Activated CD4-positive, alpha-beta T cell treated with anti-CD3 and anti-CD28 coated beads for 1 hour (primary cell): ENCODE measurements at places on chromosomes 11 and 22.

DNA sequence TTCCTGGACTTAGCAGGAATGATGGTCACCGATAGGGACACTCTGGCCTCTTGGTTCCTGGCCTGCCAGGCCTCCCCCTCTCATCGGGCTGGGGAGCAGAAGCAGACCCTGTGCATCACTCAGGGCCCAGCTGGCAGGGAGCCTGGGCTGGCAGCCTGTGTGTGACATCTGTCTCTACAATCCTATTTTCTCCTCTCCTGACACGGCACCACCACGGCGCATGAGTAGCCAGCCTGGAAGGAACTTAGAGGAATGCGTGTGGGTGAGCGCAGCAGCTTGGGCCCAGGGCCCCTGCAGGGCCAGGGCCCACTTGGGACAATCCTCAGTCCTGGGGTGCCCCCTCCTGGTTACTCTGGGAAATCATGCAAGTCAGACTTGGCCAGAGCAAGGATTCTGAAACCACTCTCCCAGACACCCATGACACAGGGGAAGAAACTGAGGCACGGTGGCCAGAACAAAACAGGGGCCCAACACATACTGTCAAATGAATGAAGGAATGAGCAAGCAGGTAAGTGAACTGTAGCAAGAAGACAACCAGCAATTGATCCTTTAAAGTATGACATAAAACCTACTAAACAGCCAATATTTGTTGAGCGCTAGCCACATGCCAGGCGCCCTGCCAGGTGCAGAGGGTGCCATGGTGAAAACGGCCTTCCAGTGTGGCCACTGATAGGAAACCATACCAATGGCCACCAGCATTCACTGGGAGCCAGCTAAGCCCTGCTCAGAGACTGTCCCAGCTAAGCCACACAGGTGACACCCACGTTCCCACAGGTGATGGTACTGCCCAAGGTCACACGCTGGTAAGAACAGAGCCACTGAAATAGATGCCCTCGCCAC, 13.3 kb downstream of the RSPH14 start:
- peak; percentile 60 for DNase-seq

DNA sequence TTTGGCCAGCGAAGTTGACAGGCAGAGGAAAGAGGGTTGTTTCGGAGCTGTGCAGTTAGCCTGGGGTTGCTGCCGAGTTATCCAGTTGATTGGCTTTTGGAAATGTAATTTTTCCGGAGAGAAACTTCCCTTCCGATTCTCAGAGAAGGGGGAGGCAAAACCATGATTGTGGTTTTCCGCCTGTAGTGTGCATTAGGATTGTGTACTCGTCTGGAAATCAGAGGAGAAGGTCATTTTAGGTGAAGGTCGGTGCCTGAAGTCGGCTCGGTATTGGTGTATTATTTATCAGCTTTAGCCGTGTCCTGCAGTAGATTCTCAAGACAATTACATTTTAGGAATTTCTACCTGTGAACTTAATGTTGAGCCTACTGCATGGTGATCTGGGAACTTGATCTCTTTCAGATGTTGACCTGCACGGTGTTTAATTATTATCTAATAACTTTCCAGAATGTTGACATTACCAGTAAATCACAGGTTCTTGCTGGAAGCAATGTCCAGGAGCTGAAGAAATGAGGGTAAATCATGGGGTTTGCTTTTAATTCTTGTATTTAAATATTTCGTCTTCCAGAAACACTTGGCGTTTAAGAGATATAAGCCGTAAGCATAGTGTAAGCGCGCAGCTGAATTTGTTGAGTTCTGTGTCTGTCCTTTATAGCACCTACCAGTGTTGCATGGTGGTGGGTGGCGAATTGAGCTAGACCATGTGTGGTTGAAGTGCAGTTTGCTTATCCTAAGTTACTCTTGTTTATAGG, 1.3 kb downstream of the ARHGEF12 start:
- no peak for DNase-seq

DNA sequence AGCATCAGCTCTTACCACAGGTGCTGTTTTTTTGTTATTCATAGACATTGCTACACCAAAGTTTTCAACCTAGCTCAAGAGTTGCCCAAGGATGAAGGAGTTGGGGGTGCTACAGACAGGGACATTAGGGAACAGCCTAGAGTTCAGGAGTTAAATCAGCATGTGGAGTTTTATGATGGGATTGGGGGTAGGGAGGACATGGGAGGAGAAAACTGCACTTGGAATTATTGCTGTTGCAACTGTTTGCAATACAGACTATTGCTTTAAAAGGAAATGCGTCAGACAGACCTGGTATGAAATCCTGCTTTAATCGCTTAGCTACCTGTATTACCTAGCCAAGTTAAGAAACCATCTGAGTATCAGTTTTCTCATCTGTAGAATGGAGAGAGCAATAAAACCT, 6.3 kb downstream of the TMA7B start:
- no peak for DNase-seq

GRCh38 chr22:49688516-49689254, 139.0 kb downstream of the BRD1 start:
- DNase-seq, result no peak

DNA sequence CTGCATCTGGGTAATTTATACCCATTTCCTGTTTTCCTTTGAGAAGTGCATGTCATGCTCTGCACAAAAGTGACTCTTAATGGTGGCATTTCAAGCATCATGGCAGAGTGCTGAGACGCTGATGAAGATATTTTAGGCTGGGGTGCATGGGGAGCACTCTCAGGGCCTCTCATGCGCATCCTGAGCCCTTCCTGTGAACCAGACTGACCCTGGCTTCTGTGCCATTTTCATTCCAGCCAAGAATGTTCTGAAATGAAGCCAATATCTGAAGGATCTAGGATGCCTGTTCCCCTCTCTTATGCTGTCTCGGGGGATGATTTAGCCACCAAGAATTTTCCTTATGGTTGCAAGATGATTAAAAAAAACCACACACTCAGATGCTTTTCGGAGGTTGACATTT, 61.5 kb downstream of the MIAT start:
- no peak for DNase-seq
